ENCODE measurements at places on chromosomes 1 and 21.
A peak's percentile ranks its signal among the peaks of the same experiment; 100 is the strongest.

DNA sequence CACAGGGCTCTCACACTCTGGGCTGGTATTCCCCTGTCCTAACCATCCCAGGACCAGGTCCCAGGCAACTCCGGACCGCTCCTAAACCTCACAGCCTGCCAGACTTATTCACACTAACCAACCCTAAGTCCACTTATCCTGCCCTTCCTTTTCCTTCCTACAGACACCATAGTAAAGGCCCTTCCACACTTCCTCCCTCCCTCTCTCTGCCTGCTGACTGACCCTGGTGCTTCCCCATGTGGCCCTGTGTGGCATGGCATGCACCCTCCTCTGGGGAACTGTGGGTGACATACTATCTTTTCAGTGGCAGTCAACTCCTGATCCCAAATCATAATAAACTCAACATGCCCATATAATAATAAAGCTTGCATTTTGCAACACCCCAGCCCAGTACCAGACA lies 155.1 kb upstream of the DNAH14 start:
- no peak for DNase-seq

- DNase-seq = no peak
These were observed 26.0 kb downstream of the RNASEL start for GRCh38 chr1:182563095-182563494.

DNA sequence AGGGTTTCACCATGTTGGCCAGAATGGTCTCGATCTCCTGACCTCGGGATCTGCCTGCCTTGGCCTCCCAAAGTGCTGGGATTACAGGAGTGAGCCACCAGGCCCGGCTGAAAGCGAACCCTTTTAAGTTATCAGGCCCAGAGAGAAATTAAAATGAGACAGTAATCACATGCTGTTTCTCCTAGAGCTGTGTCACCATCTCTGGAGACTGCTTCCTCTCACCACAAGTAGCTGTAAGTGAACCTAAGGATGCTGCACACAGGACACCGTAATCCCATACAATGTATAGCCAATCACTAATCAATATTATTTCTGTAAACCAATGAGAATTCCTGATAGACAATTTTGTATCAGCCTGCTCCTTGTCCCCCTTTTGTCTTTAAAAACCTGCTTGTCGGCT lies 5.7 kb upstream of the CSTB start:
- no peak for DNase-seq

DNA sequence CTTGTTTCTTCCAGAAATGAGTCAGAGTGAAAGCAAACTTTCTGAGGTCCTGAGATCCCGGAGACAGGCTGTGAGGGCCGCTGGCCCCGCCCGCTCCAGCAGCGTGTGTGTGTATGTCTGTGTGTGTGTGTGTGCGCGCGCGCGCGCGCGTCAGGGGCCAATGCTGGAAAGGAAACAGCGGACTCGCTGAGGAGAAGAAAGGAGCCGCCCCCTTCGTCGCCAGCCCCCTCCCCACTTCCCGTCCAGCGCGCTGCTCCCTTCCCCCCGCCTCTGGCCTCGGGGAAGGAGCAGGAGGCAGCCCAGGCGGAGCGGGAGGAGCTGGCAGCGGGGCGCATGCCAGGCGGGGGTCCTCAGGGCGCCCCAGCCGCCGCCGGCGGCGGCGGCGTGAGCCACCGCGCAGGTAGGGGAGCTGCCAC lies at the start of gene DISC1:
TSS of gene DISC1 (plus strand) at position 256 of the 416 bp plus-strand sequence. CDS start at position 334, 78 bp downstream.
- DNase-seq = peak; percentile 95

GRCh38 chr1:100866041-100866900 lies 28.4 kb downstream of the EXTL2 start:
- no peak for DNase-seq

DNA sequence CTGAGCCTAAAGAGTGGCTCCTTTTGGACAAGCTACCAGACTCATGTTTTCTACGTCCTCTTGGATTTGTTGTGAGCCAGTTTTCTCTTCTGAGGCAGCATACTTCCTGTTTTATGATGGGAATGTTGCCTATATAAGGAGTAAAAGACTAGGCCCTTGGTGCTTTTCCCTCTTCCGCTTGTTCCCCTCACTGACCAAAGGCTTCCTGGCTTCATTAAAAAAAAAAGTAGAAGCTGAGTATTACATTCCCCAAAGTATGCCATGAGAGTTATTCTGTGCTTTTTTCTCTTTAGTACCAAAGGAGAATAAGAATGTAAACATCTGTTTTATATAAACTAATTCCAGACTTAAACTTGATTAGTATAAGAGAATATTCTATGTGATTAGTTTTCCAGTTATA lies 6.5 kb upstream of the HMCN1 start:
- DNase-seq = no peak

DNA sequence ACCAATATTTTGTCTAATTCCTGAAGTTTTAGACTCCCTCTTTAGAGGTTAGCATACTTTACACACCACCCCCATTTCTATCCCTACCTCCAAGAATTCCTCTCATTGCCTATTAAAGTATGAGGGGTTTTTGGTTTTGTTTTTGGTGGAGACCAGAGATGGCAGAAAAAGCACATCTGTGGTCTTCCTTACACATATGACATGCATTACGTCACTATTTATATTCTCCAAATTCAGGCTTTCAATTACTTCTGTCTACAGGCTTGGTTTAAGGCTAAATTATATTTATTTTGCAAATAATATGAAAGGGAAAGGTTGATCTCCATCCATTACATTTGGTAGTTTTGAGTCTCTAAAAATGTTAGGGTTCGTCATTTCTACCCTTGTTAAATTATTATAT lies 674.6 kb downstream of the LMO4 start:
- no peak for DNase-seq

- no peak for DNase-seq
These were observed 310.9 kb downstream of the KIF26B start for GRCh38 chr1:245465666-245466065.

DNA sequence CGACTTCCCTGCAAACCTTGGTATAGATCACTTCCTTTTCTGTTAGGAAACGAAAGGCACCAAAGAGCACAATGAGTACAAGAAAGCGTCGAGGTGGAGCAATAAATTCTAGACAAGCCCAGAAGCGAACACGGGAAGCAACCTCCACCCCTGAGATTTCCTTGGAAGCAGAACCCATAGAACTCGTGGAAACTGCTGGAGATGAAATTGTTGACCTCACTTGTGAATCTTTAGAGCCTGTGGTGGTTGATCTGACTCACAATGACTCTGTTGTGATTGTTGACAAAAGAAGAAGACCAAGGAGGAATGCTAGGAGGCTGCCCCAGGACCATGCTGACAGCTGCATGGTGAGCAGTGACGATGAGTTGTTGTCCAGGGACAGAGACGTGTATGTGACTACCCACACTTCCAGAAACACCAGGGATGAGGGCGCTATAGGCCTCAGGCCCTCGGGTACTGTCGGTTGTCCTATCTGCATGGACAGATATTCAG lies 18.5 kb downstream of the FAM89A start:
- DNase-seq = no peak

GRCh38 chr1:62716397-62716796 lies 28.2 kb upstream of the DOCK7 start:
- no peak for DNase-seq

GRCh38 chr1:65495137-65495536 lies 74.7 kb downstream of the LEPR start:
- DNase-seq = no peak

DNA sequence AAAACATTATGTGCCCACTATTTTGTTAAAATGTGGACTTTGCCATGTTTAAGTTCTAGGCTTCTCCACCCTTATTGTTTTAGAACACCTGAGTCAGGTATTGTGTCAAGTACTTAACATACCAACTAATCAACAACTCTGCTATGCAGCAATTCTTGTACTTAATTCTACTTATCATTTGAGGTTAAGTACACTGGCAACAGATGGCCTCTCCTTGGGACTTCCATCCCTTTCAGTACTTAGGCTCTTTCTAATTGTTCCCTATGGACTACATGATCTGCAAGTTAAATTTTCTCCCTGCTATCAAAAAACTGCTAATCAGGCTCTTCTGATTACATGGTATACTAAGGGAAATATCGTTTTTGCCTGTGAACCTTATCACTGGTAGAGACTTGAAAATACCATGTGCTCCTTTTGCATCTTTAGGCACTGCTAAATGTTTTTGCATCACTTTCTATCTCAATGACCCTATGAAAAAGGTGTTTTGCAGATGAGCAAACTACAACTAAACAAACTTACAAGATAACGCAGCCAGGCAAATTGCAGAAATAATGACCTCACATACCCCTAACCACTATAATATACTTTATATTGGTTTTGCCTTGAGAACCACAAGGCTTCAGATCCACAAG lies 18.9 kb downstream of the SFPQ start:
- no peak for DNase-seq

DNA sequence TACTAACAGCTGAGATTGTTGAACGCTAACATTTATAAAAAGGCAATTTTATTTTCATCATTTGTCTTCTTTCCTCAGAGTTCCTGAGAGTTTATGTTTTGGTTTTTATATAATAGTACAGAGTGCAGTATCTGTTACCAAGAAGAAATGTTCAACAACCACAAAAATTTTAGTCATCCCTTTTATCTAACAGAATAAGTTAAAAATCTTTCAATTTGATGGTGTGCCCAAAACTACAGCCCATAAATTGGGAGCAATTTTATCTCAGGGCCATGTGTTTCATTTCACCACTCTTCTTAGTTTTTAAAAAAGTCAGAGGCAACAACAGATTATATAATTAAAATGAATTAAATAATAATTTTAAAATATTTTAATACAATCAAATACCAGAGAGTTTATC lies 37.1 kb downstream of the NEXN start:
- DNase-seq = no peak

GRCh38 chr1:207826557-207827487 lies 75.0 kb downstream of the CD46 start:
- DNase-seq = no peak

GRCh38 chr1:200029035-200029821 lies 1.7 kb downstream of the NR5A2 start:
- DNase-seq = no peak

- no peak for DNase-seq
These were observed 11.7 kb downstream of the ST3GAL3 start for GRCh38 chr1:43719063-43719462.

DNA sequence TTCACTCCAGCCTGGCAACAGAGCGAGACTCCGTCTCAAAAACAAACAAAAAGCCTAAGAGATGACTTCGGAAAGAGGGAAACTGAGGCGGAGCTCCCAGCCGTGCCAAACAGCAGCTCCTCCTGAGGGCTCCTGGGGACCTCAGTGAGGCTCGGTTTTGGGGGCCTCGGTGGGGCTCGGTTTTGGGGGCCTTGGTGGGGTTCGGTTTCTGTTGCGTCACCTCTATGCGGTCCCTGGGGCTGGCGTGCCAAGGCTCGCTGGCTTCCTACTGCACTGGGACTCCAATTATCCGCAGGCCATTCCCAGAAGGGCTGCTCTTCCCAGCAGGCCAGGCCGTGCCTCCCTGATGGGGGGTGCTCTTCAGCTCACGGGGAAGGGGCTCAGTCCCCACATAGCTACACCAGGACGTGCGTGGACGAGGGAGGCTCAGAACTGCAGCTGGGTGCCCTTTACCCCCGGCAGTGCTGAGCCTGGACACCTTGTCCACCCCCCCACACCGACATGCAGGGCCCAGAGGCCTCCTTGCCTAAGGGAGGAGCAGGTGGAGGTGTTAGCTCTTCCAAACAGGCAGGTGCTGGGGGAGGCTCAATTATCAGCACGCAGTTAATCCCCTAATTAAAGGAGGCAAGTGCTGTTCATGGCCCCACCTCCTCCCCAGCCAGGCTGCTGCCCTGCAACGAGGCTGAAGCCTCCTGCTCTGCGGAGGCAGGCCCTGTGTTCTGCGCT lies 5.1 kb upstream of the C1orf159 start:
- DNase-seq = no peak

GRCh38 chr1:244069326-244069898 lies 18.3 kb downstream of the ZBTB18 start:
- DNase-seq = no peak

DNA sequence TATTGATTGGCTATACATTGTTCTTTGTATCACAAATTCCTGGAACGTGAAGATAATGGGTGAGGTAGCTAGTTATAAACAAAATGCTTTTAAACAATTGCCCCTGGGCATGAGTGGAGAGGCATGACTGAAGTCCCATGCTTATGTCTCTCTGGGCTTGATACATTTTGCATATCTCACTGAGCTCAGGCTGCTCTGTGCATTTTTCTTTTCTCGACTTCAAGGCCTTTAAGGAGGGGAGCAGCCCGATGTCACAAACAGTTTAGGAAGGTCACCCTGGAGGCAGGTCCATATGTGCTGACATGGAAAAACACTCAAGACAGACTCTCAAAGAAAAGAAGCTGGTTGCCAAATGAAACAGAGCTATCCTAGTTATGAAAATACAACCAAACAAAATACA lies 80.1 kb upstream of the PUM1 start:
- no peak for DNase-seq

DNA sequence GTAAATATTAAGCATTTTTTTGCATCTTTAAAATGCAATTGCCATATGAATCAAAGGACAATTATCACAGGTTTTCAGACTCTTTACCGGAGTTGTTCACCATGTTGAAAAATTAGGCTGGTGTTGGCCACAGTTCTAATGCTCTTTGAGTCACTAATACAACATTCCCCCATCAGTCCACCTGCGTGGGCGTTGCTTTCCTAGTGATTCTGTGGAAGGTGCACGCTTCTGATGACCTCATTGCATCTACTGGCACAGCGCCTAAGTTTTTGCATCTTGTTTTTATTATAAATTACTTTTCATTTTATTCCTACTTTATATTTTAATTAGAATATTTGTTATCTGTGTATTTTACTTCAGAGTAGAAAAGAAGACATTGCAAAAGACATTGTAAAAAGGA lies 4.7 kb upstream of the F5 start:
- no peak for DNase-seq

DNA sequence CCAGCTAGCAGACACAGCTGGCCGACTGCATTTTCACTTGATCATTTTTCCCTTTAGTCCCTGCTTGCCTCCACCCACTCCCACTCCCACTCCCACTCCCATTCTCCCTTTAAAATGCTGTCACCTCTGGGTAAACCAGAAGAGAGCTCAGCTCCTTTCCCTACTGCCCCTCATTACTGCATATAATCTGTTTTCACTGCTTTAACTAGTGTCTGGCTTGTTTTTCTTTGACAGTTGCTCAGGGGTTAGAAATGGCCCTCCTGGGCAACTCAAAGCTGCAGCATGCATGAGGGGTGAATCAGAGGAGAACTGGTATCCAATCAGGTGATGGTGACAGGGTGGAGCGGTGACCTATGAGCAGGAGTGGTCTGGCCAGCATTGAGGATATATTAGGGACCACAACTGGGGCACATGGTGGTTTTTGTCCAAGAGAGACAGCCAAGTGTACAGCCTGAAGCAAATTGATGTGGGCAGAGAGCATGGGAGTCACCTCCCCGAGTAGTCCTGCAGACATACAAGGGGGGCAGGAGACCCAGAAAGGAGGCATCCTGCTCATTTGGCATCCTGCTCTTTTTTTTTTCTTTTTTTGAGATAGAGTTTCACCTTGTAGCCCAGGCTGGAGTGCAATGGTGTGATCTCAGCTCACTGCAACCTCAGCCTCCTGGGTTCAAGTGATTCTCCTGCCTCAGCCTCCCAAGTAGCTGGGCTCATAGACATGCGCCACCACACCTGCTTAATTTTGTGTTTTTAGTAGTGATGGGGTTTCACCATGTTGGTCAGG lies 42.6 kb upstream of the SRSF10 start:
- DNase-seq = no peak
